ENCODE measurements at places on chromosomes 7 and 10.

DNA sequence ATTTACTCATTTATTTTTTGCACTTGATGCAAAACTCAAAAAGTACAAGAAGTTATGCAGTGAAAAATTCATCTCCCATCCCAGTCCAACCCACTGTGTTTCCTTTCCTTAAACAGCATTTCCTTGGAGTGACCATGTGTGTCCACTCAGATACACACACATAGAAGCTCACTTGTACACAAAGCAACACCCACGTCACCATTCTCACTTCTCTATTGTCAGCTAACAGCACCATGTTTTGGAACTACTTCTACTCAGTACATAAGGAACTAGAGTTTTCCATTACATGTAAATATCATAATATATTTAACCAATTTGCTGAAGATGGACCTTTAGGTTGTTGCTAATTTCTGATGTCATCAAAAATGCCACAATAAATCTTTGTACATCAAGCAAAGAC is 167.6 kb downstream of the GRID1 start:
- no peak for DNase-seq

GRCh38 chr10:27463961-27464360 is 40.1 kb upstream of the RAB18 start:
- DNase-seq: no peak

DNA sequence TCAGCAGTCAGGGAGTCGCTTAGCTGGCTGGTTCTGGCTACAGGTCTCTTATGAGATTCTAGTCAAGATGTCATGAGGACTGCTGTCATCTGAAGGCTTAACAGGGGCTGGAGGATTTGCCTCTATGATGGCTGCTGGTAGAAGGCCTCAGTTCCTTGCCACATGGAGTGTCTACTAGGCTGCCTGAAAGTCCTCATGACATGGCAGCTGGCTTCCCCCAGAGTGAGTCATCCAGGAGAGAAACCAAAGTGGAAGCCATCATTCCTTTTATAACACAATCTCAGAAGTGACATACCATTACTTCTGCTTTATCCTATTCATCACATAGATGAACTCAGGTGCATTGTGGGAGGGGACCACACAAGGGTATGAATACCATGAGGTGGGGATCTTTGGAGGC is 75.1 kb downstream of the EXOC6 start:
- DNase-seq: peak; percentile 1

DNA sequence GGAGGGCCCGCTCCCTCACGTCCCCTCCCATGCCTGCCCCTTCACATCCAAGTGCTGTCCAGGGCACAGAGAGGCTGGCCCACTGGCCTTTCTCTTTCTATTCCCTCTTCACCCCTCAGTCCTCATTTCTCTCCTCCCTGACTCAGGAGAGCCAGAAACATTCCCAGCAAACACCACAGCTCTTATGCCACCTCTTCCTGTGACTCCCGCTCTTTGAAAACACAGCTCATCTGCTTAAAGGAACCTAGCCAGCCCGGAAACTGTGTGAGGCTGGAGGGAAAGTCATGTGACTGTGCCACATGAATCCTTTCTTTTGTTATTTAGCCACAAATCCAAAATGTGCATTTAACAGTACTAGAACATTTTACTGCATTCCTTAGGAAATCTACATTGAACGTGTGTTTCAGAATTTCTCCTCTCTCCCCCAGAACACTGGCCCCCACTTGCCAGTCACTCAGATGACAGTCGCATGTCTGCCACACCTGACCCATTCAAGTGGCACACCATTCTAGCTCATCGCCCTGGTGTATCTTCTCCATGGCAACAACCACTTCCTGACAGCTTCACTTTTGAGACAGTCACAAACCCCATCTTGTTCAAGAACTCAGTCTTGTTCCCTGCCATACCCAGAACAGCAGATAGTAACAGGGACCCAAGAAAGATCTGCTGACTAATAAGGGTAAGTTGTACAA is 42.8 kb downstream of the GRB10 start:
- DNase-seq: peak; percentile 17

DNA sequence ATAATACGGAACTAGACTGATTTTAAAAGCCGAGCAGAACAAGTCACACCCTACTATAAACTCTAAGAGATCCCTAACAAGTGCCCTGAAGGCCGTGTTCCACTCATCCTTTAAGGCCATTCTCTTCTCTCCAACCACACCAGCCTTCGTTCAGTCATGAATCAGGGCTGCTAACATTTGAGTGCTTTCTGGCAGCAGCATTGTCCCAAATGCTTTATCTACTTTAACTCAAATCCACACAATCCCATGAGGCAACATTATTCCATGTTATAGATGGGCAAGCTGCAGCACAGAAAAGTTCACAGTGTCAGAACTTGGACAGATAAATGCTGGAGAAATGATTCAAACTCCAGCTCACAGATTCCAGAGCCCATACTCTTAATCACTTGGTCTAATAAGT is 73.5 kb downstream of the MALSU1 start:
- no peak for DNase-seq

GRCh38 chr10:129756912-129757901 is 206.9 kb downstream of the EBF3 start:
- DNase-seq: no peak

DNA sequence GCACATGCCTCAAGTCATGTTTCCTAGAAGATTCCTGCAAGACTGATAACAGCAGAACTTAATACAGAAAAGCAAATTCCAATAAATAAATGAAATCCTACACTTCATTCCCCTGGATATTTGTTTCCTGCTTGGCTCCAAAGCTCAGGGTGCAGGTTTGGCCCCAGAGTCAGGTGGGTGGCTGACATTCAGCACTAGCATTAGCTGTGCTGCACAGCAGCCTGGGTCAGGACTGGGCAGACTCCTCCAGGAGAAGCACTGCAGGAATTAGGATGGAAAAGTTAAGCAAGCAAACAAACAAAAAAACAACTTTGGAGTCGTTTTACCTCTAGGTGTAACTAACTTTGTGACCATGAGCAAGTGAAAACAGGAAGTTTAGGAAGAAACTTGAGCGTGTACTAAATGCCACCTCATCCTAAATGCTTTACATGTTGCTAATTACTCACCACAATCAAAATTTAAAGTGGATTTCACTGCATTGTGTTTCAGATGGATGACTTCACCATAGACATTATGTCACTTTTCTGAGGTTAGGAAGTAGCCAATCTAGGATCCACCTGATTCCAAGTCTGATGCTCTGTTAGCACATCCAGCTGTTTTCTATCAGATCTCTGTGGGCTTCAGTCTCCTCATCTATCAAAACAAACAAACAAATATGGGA is 239.4 kb downstream of the C7orf25 start:
- no peak for DNase-seq

DNA sequence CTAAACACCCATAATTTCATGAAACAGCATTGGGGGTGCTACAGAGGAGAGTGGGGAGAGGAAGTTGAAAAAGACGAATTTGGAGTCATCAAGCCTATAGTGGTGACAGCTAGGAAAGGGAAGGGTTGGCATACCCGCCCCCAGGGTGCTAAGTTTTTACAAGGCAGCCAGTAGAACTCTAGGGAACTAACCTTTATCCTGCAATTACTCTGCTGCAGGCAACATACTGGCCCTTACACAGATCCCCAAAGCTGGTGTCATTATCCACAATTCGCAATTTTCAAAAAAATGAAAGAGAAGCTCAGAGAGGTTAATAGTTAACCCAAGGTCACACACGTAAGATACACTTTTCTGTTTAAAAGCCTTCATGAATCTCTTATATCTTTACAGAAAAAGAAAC is 14.2 kb upstream of the SLC35B4 start:
- no peak for DNase-seq

GRCh38 chr7:129952653-129953560 is at the start of gene UBE2H:
TSS of gene UBE2H (minus strand) at chr7:129952960. CDS start at chr7:129952555, 405 bp downstream.
- DNase-seq: peak; percentile 84

GRCh38 chr7:13581097-13581496 is 408.4 kb downstream of the ETV1 start:
- no peak for DNase-seq

DNA sequence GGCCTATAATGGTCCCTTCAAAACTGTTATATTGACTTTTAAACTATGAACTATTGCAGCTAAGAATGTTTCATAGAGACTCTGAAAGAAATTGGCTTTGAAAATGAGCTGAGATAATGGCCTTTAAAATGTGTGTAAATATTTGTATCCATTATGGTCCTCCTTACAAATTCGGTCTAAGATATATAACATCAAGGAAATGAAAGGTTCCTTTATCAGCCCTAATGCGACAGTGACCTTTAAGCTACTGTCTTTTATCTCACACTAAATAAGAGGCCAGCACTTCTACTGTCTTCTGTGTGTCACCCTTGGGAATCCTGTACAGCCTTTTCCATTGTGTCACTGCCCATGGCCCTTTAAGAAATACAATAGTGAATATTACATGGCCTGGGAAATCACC is 19.5 kb downstream of the COL28A1 start:
- DNase-seq: no peak

DNA sequence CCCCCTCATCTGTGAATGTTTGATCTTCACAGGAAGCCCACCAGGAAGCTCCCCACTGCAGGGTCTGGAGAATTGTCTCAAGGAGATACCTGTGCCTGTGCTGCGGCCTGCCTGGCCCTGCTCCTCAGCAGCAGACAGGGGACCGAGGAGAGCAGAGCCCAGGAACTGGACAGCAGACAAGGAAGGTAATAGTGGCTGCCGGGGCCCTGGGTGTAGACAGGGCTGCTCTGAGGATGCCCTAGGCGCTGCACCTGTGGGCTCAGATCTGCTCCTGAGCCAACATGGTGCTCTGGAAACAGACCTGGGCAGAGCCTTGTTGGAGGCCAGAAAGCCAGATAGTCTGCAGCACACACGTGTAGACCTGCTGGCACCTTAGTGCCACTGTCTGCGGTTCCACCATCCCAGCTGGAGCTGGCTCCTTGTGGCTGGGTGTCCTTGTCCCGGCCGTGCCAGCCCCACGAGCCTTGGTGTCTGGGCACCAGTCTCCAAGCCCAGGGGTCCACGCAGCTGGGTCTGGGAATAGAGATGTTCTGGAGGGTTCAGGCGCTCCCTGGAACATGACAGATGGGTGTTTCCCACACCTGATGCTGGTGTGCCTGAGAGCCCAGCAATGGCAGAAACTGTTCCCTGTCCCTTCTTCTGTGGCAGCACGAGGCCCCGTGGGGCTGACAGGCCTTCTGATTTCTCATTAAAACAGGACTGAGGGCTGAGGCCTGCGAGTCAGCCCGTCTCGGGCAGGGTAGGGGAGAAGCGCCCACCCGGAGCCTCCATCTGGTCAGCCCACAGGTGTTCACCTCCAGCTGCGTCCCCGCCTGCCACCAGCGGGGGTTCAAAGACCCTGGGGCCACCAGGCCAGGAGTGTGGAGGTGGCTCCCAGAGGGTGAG is 44.7 kb downstream of the ZNF467 start:
- no peak for DNase-seq

GRCh38 chr7:137923380-137923779 is 76.6 kb upstream of the DGKI start:
- DNase-seq: no peak

DNA sequence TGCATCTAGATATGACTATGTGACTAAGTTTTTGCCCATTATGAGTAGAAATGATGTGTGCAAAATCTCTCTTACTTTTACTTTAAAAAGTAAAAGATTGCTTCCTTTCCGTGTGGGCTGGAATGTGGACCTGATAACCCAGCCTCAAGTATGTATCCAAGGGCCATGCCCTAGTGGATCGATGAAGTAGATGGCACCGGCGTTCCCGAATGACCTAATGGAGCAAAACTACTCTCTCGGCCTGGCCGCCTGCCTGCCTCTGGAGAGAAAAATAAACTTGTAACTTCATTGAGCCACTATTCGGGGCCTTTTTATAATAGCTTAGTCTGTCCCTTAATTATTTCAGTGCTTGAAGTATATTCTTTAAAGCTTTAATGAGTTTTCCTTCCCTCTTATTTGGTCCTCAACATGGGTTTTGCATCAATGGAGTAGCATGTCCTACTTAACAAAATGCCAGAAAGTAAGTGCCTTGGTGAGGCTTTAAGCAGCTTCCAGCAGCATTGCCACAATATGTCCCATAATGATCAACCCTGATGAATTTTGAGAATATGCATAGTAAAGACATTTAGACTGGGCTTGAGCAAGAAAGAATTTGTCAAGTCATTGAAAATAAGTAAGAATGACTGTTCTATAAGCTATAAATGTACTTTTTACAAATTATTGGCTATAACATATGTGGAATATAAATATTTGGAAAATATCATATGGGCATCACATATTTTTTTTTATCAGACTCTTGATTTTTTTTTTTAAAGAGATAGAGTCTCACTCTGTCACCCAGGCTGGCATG is 61.4 kb downstream of the PLXDC2 start:
- DNase-seq: no peak

GRCh38 chr10:1418031-1418550 is 319.2 kb downstream of the ADARB2 start:
- no peak for DNase-seq

- DNase-seq: no peak
These were observed 198.1 kb upstream of the PPP2R2D start for GRCh38 chr10:131702531-131703356.
